ENCODE measurements at places on chromosomes 5 and 9.

DNA sequence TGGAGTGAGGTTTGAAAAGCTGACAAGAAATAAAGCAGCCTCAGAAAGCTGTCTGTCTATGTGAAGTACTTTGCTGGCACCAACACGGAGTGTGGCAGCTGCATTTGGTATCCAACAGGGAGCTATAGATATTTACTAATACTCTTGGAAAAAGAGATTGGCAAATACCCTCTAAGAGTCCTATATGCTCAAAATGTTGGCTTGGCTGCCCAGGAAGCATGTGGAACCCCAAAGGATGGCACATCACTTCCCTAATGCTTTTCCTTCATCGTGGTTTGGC lies 398.3 kb downstream of the TLE4 start:
- DNase-seq = no peak

DNA sequence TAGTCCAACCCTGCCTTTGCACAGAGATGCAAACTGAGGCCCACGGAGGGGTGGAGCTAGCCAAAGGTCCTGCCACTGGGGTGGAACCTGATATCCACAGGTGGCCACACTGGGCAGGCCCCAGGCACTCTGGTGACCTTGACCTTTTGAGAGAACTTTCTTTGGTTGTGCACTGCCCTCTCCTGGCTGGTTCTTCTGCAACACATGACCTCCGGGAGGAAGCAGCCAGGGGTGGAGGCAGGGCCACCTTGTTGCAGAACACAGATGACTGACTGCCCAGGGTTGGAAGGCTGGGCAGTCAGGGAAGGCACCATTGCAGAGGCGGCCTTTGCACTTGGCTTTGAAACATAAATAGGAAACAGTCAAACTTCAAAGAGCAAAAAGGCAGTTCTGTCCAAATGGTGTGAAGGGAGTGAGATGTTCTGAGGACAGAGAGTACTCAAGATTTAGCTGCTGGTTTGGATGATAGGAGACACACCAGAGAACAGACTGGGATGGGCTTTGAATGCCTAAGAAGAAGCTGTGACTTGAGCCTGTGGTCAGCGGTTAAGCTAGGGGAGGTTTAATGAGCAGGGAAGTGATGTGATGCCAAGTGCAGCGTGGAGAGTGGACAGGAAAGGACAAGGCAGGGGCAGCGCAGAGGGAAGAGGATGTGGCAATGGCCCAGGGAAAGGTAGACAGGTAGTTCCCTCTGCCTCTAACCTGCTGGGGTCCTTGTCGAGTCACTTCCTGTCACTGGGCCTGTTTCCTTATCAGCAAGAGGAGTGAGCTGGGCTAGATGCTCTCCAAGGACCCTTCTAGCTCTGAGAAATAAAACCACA lies 6.8 kb upstream of the TCOF1 start:
- peak; percentile 55 for DNase-seq

- no peak for DNase-seq
Measured at GRCh38 chr5:150389531-150390266, 23.0 kb downstream of the CD74 start.

- no peak for DNase-seq
Measured at GRCh38 chr9:74205056-74205455, 292.1 kb upstream of the RORB start.

GRCh38 chr9:135973277-135974219 lies 12.4 kb upstream of the UBAC1 start:
- no peak for DNase-seq

Data from CD4-positive, alpha-beta T cell treated with Interleukin-17A for 4 hours (primary cell).